ENCODE measurements at places on chromosomes 7 and 10.

- DNase-seq, result no peak
Observed at GRCh38 chr10:25382029-25382810, 207.4 kb downstream of the GPR158 start.

DNA sequence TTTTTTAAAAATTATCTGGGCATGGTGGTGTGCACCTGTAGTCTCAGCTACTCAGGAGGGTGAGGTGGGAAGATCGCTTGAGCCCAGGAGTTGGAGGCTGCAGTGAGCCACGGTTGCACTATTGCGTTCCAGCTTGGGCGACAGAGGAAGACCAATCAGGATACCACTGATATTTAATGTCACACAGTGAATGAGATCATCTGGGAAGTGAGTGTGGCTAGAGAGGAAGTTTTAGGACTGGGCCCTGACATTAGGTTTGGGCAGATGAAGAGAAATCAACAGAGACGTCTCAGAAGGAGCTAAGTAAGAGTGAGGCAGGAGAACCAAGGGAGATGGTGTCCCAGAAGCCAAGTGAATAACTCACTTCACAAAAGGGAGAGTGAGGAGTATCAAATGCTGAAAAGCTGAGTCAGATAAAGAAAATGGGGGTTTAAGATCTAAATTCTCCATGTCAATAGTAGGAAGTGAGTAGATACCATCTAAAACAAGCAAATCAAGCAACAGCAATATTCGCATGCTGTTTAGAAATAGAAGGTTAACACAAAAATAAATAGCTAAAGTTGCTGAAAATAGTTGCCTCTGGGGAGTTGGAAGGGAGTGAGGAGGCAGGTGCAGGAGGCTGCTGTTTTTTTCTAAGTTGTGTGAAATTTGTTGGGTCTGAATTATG is 11.5 kb downstream of the PILRA start:
- DNase-seq, result no peak

GRCh38 chr10:102245932-102246251 is 560 bp downstream of the GBF1 start:
- DNase-seq, result no peak

DNA sequence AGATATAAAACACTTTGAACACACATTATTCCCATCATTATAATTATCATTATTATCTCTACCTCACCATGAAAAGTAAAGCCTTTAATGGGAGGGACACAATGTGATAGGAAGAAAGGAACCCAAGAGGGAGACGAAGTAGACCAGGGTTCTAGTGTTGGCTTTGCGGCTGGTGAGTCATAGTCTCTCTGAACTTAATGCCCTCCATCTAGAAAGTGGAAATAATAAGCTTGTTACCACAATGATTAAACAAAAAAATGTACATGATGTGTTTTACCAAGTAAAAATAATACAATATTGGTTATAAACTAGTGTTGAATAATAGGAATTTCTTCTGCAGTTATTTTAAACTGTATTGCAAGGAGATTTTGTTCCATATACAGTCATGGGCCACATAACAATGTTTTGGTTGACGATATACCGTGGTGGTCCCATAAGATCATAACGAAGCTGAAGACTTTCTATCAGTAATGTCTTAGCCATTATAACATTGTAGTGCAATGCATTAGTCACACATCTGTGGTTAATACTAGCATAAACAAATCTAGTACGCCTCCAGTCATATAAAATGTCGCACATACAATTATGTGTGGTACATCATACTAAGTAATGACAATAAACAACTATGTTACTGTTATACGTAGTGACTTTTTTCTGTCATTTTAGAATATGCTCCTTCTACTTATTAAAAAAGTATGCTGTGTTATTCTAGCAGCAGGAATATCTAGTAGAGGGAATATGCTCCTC is 450.6 kb upstream of the SORCS1 start:
- DNase-seq, result no peak

DNA sequence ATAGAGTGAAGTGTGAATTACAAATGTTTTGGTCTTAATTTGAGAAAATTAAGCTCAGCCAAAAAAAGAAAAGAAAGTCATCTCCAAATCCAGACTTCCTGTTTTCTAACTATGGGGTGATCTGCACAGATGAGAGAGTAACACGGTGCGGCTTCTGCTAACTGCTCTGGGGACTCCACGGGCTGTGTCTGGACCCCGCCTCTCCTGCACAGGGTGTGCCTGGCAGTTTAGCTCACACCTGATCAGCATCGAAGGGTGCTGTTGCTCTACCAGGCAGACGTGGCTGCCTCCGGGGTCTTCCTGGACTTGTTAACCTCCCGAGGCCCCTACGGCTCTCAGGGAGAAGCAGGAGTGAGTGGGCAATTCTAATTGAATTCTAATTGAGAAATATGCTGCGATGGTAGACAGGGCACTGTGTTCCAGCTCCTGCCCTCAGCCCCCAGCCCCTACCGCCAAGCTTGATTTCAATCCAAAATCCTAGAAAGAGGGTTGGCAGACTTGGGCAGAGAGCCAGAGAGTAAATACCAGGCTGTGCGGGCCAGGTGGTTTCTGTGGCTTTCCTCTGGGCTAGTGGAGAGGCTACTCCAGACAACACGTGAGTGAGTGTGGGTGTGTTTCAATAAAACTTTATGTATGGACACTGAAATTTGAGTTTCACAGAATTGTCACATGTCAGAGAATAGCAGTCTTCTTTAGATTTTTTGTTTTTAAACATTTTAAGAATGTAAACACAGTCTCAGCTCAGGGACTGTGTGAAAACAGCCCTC is 13.4 kb downstream of the SHH start:
- no peak for DNase-seq

DNA sequence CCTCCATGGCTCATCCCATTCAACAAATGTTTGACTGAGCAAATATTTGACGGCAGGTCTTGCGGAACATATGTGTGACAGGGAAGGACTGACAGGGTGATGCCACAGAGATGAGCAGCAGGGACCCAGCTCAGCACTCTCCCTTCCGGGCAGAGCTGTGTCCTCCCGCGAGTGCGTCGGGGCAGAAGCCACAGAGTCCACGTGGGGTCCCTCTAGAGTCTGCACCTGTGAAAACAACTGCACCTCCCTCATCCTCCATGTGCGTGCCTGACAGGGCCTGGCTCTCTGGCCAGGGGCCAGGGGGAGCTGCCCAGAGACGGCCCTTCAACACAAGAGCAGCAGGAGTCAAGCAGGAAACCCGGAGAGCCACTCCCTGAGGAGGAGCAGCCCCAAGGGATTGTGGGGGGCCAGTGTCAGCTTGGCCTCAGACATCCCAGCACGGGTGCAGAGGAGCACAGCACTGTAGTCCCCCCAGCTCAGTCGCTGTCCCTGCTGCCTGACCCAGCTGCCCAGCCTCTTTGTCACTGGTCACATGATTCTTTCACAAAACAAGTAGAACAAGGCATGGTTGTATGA is 83.6 kb upstream of the TMEM72 start:
- DNase-seq, result no peak

DNA sequence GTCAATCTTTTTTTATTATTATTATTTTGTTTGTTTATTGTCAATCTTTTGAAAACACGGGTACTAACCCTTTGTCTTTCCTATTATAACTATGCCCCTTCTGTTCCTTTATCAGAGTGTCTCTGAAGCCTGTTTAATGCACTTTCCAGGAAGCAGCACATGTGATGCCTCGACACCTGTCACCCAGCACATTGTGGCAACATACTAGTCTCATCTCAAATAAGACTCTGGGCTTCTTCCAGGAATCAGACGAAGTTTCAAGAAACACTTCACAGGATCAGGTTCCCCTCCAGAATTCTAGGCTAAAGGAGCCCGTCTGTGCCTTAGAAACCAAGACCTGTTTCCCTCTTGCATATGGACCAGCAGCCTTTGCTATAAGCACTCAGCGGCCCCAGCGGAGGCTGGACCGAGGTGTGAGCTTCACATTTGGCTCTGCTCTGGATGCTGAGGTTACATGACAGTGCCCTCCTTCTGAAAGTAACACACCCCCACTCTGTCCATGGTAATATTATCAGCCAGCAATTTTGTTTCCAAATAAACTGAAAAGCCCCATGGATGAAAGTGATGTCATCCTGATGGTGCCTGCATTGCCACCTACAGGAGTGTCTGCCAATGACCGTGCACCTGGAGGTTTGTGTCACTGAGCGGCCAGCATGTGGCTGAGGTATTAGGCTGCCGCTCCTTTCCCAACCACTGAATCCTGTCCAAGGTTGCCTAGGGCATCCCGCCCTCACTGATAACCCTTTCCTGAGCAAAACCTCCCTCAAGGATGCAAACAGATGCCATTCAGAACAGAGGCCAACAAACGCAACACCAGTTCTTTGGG is 38.1 kb downstream of the MKI67 start:
- DNase-seq, result no peak

GRCh38 chr10:72096115-72097000 is 8.0 kb upstream of the SPOCK2 start:
- DNase-seq, result no peak

- no peak for DNase-seq
Observed at GRCh38 chr7:142481548-142481947, 223.7 kb upstream of the PRSS58 start.

GRCh38 chr10:2658780-2659179 is 408.6 kb upstream of the PFKP start:
- DNase-seq, result no peak

DNA sequence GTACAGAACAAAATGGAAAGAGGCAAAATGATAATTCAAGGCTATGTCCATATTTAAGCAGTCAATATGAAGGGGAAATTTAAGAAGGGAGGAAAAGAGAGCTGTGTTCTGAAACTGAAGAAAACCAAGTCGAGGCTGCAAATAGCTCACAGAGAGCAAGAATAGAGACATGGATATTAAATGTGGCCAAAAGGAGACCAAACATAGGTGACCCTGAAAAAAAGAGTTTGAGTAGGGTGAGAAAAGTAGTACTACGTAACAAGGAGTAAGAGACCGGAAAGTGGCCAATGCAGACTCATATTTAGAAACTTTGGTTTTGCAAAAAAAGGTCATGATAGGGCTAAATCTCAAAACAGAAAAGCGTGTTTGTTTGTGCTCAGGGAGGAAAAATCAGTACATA is 84.6 kb downstream of the GNAT3 start:
- DNase-seq, result no peak

- DNase-seq, result no peak
Observed at GRCh38 chr10:50990568-50991455, 83.5 kb upstream of the PRKG1 start.

GRCh38 chr7:97064972-97065587 is 40.4 kb upstream of the DLX5 start:
- no peak for DNase-seq

- DNase-seq, result no peak
Observed at GRCh38 chr10:90925079-90926029, 4.5 kb upstream of the ANKRD1 start.

DNA sequence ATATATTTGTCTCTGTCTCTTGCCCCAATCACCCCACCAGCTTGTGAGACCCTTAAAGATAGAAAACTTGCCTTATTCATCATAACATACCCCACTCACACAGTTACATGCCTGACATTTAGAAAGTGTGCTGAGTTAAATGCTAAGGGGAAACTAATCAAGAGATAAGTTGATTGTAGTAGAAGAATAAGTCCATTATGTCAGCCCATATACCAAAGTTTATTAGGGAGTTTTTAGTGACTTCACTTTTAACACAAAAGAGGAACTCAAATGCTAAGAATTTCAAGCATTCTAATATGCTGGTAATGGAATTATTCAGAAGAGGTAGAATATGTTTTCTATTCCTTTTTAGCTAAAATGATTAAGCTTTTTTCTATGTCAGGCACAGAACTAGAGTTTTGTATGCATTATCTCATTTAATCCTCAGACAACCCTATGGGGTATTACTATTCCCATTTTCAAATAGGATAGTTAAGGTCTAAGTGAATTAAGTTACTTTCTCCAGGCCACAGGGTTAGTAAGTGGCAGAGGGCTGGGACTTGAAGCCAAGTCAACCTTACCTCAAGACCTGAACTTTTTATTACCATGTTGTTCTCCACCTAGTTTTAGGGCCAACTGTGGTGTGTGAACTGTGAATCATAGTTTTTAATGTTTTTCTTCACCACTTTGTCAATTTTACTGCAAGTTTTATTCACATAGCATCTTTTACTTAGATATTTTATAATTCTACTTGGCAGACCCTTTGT is 19.6 kb downstream of the ASAH2 start:
- no peak for DNase-seq

DNA sequence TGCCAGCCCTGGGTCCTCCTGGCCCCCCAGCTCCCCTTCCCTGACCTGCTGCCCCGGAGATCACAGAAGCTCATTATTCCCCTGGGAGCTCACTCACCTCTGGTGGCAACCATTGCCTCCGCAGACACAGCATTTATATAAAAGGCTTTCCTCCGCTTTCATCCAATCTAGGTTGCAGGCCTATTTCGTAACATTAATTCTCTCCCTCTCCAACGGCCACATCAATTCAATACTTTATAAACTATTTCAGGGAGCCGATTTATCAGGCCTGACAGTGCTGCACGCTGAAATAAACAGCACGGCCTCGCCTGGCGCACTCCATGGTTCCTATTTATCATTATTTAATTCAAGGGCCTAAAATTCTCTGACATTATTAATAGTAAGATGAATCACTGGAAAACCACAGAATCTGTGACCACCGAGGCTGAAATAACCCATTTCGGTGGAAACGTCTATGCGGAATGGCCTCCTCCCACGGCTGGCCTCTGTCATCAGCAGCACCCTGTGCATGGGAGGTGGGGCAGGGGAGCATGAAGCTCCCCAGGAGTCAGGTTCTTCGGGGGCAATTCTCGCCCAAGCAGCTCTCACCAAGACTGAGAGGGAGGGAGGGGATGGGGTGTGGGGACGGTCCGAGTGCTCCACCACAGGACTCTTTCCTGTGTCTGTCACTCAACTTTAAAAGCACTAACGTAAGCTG is 249.3 kb upstream of the PFKP start:
- no peak for DNase-seq

GRCh38 chr7:51140199-51141164 is 176.1 kb downstream of the COBL start:
- no peak for DNase-seq

DNA sequence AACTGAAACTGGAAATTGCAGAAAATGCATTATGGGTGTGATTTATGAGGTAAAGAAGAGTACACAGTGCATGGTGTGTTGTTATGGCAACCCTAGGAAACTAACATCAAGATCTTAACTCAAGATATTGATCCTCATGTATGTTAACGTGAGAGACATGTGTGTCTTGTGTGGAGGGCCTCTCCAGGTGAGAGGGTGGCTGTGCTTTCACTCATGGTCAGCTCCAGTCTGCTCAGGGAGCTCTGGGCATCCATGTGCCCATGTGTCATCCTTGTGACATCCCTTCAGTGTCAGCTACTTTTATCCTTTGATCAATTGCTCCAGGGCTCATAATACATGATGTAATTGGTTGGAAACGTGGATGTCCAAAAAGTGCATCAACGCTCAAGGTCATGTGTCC is 24.9 kb upstream of the INSYN2A start:
- no peak for DNase-seq

- DNase-seq, result no peak
Observed at GRCh38 chr10:12701696-12702095, 299.8 kb downstream of the CCDC3 start.

All from activated CD4-positive, alpha-beta T cell treated with anti-CD3 and anti-CD28 coated beads, Interleukin-2, amount 50 U/mL, for 24 hours (primary cell).